Calu3 (cell line): ENCODE measurements at places on chromosomes 5 and 9. TPM values are rescaled to one million over a fixed set of nuclear protein-coding genes. Genes with fewer than 3 reads are reported as not detected.
A peak's percentile ranks its signal among the peaks of the same experiment; 100 is the strongest.

The MED10 gene
- 33.6 and 39.9 TPM in 2 replicates for total RNA-seq

DNA sequence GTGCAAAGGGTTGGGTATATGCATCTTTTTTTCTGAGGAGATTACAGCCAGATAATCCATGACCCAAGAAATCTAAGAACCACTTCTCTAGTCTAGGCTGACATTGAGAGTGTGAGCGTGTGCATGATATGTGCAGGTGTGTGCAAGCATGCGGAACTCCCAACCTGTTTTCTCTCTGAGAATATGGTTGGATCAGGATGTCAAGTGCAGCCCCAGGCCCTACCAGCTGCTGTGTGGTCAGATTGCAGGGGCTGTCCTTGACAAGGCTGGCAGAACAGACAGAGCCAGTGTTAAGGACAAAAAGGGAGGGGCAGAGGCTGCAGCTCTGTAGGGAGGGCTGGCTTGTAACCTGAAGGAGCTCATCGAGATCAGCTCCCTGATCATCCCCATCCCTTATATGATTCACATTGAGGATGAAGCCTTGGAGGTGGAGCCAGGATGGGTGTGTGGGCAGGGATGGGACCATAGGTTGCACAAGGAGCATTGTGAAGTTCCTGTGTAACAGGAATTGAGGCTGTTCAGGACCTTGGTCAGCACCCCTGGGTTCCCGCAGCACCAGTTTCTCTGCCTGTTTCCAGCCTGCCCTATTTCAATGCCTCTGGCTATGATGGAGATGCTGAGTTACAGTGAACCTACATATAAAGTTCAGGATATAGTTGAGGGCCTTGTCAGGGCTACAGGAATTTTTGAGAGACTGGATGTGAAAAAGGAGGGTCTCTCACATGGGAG is 52.6 kb upstream of the ARAP3 start:
- H3K27ac ChIP-seq, result no peak overlapping the region
- H3K27me3 ChIP-seq, result peaks cover 100% of the 10 kb centered on the region
- DNase-seq, result peak; percentile 82

The RFK gene
- 13.0 and 14.0 TPM in 2 replicates for total RNA-seq

The NEUROG1 gene
- not detected in 2 replicates for total RNA-seq

The CXCL14 gene
- 0.27 TPM in 1 of 2 replicates, not detected in the other for total RNA-seq

The SIMC1 gene
- total RNA-seq, result 24.9 and 31.8 TPM in 2 replicates

GRCh38 chr5:176466245-176466871 is 18.2 kb downstream of the FAF2 start:
- no peak overlapping the region for H3K27ac ChIP-seq
- no peak overlapping the region for H3K4me3 ChIP-seq
- no peaks in the 10 kb centered on the region for H3K4me1 ChIP-seq
- H3K36me3 ChIP-seq, result peaks cover 19% of the 10 kb centered on the region

DNA sequence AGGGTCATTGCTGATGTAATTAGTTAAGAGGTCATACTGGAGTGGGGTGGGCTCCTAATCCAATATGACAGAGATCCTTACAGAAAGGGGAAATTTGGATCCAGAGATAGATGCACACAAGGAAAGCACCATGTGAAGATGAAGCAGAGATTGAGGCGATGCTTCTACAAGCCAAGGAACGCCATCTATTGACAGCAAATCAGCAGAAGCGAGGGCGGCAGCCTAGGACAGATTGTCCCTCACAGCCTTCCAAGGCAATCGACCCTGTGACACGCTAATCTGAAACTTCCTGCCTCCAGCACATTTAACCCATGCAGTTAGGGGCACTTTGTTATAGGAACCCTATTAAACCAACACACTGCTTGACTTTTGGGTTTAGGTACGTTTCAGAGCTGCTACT is 285.1 kb upstream of the DAP start:
- no peaks in the 10 kb centered on the region for H3K36me3 ChIP-seq

The FOXD4L6 gene
- 0.28 TPM in 1 of 2 replicates, not detected in the other for total RNA-seq

- H3K36me3 ChIP-seq, result no peaks in the 10 kb centered on the region
- no peak for DNase-seq
- H3K27ac ChIP-seq, result no peak overlapping the region
Observed at GRCh38 chr9:115951977-115952376, 201.6 kb upstream of the PAPPA start.

DNA sequence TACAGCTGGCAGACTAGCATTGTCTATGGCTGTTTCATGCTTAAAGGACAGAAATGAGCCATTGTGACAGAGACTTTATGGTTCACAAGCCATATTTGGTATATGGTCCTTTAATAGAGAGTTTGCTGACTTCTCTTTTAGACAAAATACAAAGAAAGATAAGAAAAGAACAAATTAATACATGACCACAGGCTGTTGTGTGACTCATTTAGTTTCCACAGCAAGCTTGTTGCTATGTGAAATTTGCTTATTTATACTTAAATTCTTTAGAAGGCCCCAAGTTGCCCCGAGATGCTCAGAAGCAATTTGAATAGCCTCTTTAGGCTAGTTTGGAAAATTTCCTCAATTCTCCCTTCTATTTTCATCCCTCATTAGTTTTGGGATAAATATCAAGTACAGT is 315.3 kb upstream of the RPS23 start:
- H3K4me3 ChIP-seq, result no peak overlapping the region
- no peaks in the 10 kb centered on the region for H3K36me3 ChIP-seq
- no peak overlapping the region for H3K27ac ChIP-seq
- DNase-seq, result no peak
- peaks cover 9% of the 10 kb centered on the region for H3K4me1 ChIP-seq

DNA sequence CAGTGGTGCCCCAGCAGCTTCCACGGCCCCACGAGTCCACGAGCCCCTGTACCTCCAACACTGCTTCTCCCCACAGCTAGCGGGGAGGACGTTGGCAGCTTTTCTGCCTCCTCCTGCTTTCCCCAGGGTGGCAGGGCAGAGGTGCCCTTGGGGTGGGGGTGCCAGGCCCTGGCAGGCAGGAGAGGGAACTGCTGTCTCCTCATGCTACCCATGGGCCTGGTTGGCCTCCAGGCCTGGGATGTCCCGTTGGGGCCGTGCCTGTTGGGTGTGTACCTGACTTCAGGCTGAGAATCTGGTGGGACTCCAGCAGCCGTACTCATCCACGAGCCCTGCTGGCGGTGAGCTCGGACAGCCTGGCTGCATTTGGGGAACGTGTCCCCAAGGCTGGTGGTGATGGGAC is 27.3 kb downstream of the RXRA start:
- H3K4me3 ChIP-seq, result no peak overlapping the region
- no peaks in the 10 kb centered on the region for H3K27me3 ChIP-seq
- H3K27ac ChIP-seq, result no peak overlapping the region

The ARHGEF28 gene
- 79.3 and 92.0 TPM in 2 replicates for total RNA-seq

The SLC34A3 gene
- 0.26 and 0.34 TPM in 2 replicates for total RNA-seq

The EGFLAM gene
- total RNA-seq, result not detected in 2 replicates

DNA sequence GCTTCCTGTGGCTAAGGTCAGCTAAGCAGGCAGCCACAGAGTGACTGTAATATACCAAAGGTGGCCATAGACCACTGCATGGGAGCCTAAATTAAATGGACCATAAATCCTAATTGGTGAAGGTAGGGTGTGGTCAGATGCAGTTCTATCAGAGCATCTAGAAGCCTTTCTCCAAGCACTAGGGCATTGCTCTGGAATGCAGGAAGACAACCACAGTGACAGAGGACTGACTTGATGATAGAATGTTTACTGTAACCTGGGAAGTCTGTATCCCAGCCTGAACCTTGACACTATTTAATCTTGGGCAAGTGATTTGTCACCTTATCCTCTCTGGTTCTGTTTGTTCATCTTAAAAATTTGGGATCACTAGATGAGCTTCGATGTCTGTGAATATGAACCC is 2.3 kb downstream of the FBXO38 start:
- H3K4me3 ChIP-seq, result no peak overlapping the region
- H3K4me1 ChIP-seq, result peaks cover 26% of the 10 kb centered on the region
- DNase-seq, result no peak

DNA sequence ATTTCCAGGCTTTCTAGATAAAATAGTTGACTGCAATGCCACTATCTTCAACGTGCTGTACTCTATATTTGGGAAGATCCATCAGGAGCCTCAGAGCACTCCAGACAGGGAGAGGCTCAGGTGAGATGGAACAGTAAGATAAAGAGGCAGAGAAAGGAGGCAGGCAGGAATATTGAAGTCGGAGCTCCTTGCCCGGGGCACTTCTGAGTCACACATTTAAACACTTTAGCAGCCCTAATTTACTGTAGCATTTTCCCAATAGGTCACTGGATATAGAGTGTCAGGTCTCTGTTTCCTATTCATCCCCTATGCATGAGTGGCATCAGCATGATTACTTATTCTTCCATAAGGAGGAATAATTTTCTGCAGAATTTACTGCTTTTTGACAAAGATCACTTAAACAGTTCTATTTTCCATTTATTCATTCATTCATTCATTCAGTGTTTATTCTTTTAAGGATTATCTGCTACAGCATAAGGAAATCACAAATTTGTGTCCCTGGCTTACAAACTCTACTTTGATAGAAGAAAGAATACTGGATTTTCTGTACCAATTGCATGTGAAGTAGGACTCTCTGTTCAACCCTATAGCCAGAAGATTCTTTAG is 170.7 kb downstream of the MAPKAP1 start:
- H3K4me3 ChIP-seq, result no peak overlapping the region
- peaks cover 7% of the 10 kb centered on the region for H3K36me3 ChIP-seq
- DNase-seq, result no peak

DNA sequence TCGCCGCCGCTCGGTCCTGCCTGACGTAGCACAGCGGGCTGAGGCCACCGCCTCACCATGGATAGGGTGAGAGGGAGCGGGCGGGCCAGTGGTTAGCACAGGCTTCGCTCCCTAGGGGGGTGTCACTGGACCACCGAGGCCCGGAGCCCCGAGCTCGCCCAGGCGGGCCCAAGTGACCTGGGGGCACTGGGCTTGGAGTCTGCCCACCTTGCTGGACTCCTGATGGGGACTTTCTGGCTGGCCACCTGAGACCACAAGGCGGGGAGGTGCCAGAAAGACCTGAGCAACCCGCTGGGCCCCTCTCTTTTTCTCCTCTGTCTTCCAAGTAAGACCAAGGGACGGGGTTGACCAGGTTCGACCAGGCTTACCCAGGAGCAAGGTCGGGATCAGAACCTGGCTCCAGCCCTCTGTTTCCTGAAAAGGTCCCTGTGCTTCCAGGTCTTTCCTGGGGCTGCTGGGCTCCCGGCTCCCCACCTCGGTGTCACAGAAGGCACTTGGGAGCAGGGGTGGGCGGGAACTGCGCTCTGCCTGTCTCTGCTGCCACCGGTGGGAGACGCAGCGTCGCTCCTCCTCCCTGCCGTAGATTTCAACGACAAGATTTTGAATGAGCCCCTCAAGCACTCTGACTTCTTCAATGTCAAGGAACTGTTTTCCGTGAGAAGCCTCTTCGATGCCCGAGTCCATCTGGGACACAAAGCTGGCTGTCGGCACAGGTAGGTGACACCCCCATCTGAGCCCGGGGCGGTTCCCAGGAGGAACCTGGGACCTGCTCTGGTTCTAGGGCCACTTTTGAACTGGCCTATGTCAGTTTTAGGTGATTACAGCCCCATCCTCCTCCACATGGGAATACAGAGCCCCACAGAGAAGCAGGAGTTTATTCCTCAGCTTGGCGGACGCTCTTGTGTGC is 1.0 kb downstream of the MRPS2 start:
- peaks cover 44% of the 10 kb centered on the region for H3K36me3 ChIP-seq
- H3K4me3 ChIP-seq, result peak overlapping the region; percentile 87
- no peaks in the 10 kb centered on the region for H3K4me1 ChIP-seq
